GM04504 (cell line): ENCODE measurements at places on chromosomes 1 and 21.

DNA sequence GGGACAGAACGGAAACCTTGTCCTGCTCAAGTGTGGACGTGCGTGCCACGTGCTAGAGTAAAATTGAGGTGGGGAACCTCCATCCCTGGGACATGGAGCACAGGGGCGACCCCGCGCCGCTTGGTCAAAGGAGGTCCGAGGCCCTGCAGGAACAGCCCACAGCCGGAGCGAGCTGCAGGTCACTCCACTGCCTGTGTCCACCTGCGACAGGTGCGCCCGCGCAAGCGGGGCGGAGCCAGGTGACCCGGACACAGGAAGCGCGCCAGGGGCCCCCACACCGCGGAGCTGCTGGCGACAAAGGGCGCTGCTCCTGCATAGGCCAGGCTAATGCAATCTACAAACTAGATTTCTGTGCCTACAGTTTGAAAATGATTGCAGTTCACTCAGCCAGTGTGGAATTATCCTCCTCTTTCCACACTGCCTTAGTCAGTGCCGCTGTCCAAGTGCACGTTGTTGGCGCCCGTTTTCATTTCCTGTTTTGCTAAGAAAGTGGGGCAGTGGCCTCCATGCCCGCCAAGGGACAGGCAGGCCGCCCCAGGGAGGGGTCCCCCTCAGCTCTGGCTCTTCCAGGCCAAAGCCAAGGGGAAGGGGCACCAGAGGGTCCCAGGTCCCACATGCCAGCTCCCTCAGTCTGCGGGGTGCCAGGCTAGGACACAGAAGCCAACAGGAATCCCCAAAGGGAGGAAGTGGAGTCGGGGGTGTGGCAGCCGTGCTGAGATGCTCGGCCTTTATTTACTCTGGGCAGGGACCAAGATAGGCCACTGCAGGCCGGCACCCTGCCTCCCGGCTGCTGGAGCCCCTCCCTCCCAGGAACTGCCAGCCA is 4.3 kb upstream of the NADK start:
- peak; percentile 25 for DNase-seq

- no peak for DNase-seq
These were observed 103.0 kb downstream of the CAMTA1 start for GRCh38 chr1:6888268-6888667.

DNA sequence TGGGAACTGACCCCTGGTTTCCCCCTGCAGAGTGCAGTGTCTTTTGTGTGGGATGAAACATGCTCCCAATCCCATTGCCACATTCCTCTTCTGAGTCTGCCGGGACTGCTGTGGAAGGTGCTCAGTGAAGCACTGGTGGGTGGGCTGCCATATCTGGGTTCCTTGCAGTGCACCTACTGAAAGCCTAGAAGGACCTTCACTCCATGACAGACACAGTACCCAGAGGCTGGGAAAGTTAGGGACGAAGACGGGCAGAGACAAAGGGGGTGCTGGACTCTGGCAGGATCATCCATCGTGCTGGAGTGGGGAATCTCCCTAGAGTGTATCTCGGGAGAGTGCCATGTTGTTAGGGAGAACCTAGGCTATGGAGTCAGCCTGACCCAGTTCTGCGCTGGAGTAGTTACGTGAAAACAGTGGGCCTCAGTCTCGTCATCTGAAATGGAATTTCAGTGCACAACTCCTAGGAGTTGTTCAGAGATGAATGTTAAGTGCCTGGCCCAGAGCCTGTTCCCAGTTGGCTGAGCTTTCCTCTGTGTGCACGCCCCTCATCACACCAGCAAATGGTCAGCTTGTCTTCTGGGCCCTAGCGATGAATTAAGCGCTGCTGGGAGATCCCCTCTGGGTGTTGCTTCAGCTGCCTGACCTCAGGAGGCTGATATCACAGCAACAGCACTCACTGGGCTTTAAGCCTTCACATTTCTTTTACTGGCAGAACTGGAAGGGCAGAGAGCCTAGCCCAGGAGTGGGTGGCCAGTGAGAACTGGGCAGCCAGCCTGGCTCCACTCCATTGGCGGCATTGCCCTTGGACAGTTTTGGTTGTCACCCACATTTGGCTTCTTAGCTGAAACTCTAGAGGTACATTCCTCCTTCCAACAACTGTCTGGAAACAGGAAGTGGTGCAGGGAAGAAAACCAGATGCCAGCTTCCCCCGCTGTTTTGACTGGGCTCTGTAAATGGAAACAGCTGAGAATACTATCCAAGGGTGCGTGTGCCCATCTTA is 479.8 kb upstream of the VAMP3 start:
- DNase-seq = no peak

- DNase-seq = no peak
These were observed 16.1 kb downstream of the UTP11 start for GRCh38 chr1:38028671-38029070.

GRCh38 chr1:208089761-208090370 is 154.3 kb downstream of the PLXNA2 start:
- no peak for DNase-seq

- no peak for DNase-seq
These were observed 3.5 kb upstream of the FBLIM1 start for GRCh38 chr1:15755021-15755645.

- no peak for DNase-seq
These were observed 91.4 kb downstream of the ADAMTS1 start for GRCh38 chr21:26753822-26754221.

- DNase-seq = no peak
These were observed 7.3 kb upstream of the GNL2 start for GRCh38 chr1:37602750-37603694.

GRCh38 chr1:187122566-187122965 is 293.8 kb downstream of the PLA2G4A start:
- no peak for DNase-seq

DNA sequence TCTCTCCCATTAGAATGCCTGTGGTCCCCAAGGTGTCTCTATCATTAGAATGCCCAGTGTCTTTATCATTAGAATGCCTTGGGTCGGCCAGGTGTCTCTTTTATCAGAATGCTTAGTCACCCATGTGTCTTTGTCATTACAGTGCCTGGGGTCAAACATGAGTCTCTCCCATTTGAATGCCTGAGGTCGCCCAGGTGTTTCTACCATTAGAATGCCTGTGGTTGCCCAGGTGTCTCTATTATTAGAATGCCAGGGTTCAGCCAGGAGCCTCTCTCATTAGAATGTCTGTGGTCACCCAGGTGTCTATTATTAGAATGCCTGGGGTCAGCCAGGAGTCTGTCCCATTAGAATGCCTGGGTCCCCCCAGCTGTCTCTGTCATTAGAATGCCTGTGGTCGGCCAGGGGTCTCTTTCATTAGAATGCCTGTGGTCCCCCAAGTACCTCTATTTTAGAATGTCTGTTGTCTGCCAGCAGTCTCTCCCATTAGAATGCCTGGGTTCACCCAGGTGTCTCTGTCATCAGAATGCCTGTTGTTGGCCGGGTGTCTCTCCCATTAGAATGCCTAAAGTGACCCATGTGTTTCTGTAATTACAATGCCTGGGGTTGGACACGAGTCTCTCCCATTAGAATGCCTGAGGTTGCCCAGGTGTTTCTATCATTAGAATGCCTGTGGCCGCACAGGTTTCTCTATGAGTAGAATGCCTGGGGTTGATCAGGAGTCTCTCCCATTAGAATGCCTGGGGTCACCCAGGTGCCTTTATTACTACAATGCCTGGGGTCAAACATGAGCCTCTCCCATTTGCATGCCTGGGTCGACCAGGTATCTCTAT is 57.1 kb downstream of the RNF187 start:
- no peak for DNase-seq

DNA sequence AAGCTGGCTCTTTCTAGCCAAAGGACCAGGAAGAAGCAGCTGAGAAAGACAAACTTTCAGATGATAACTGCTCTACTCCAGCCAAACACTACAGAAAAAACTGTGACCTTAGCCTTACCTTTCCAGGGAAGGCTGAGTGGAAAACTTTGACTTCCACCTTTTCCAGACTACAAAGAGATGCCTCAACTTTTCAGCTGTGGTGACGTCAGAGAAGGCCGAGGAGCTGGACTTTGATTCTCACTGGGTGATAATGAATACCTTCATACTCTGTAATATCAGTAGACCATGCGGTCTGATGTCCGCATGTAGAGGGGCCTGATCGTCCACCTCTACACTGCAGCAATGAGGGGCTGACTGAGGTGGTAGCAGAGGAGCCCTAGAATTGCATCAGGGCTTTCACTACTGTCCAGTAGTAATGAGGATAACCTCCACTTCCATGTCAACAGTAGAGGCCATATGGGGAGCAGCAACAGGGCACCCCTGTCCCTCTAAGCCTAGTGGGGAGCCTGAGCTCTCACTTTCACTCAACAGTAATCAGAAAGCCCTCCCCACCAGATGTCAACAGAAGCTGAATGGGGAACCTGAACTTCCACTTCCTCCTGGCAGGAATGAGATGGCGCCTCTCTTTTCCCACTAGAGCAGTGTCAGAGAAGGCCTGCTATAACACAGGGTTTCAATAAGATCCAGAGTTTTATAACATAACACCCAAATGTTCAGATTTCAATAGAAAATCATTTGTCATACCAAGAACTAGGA is 28.4 kb upstream of the PADI1 start:
- no peak for DNase-seq

DNA sequence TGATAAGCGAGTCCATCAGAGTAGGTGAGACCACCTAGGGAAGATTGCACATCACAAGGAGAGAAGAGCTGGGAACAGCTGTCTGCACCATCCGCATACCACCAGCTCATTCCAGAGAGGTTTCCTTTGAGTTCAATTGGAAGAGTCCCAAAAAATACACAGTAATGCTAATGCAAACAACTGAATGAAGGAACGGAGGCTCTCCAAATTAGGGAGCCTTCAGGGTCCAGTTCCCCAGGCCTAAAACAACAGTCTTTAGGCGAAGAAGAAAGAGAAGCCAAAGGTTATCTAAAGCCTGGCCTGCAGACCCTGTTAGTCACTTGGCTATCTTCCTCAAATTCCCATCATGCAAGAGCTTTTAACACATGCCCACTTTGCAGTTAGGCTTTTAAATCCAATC is 246.4 kb downstream of the PBX1 start:
- DNase-seq = no peak

DNA sequence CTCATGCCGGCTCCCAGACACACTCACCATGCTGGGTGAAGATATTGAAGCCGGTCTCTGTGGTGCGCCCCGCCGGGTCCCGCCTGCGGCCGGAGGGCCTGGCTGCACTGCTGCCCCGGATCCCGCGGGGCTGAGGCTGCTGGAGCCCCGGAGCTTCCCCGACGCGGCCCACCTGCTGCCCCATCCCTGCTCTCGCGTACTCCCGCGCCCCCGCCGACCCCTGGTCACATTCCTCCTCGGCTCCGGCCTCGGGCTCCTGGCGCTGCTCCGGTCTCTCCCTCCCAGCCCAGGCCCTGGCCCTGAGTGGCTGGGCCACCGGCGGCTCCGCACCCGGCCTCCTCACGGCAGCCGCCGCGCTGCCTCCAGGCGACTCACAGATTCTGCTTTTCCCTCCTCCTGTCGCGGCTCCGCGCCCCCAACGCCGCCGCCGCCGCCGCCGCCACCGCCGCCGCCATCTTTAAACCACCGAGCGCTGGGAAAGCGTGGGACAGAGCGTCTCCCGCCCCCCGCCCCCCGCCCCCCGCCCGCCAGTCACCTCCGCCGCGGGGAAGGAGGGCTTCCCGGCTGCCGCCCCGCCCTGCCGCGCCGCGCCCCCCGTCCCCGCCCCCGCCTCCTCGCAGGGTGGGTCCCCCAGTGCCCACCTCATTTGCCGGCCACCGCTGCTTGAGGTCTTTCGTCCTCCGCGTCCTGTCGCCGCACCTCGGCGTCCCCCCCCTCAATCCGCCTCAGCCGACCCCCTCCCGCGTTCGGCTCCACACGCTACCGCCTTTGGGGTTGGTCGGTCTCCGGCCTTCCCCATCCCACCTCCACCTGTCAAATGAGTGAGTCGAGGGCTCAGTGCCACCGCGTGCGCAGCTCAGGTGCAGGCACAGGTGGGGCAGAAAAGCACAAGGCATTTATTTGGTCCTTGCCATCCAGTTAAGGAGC is at the start of gene ABL2:
Gene ABL2, minus strand, starts transcription at position 464 of the 927 bp plus-strand sequence. Its CDS starts 280 bp downstream, at position 184.
- no peak for DNase-seq

- DNase-seq = no peak
These were observed 150.0 kb downstream of the LRIG2 start for GRCh38 chr1:113223040-113223439.
